Caki2 (cell line): ENCODE measurements at places on chromosomes 1 and 21. TPM values are rescaled to one million over a fixed set of nuclear protein-coding genes. Genes with fewer than 3 reads are reported as not detected.
A peak's percentile ranks its signal among the peaks of the same experiment; 100 is the strongest.

- no peak for DNase-seq
Observed at GRCh38 chr1:78650114-78650660, 556 bp downstream of the IFI44 start.

The EPHA2 gene
- total RNA-seq = 64.0 and 81.3 TPM in 2 replicates

- DNase-seq = no peak
Observed at GRCh38 chr1:226604560-226605317, 56.2 kb downstream of the STUM start.

The MNDA gene
- total RNA-seq = not detected in 2 replicates

GRCh38 chr1:96360036-96360795 is 361.4 kb upstream of the PTBP2 start:
- no peak for DNase-seq

- no peak for DNase-seq
Observed at GRCh38 chr1:18948048-18948912, 8.2 kb downstream of the IFFO2 start.

GRCh38 chr1:7046314-7046713 is 261.1 kb downstream of the CAMTA1 start:
- DNase-seq = peak; percentile 24

GRCh38 chr1:80218112-80218511 is 1211.6 kb upstream of the ADGRL4 start:
- peak; percentile 50 for DNase-seq

GRCh38 chr1:224201383-224201782 is 18.3 kb downstream of the DEGS1 start:
- DNase-seq = no peak

GRCh38 chr1:178518894-178519293 is 6.0 kb downstream of the TEX35 start:
- no peak for DNase-seq

The LRRIQ3 gene
- 0.32 and 0.68 TPM in 2 replicates for total RNA-seq

DNA sequence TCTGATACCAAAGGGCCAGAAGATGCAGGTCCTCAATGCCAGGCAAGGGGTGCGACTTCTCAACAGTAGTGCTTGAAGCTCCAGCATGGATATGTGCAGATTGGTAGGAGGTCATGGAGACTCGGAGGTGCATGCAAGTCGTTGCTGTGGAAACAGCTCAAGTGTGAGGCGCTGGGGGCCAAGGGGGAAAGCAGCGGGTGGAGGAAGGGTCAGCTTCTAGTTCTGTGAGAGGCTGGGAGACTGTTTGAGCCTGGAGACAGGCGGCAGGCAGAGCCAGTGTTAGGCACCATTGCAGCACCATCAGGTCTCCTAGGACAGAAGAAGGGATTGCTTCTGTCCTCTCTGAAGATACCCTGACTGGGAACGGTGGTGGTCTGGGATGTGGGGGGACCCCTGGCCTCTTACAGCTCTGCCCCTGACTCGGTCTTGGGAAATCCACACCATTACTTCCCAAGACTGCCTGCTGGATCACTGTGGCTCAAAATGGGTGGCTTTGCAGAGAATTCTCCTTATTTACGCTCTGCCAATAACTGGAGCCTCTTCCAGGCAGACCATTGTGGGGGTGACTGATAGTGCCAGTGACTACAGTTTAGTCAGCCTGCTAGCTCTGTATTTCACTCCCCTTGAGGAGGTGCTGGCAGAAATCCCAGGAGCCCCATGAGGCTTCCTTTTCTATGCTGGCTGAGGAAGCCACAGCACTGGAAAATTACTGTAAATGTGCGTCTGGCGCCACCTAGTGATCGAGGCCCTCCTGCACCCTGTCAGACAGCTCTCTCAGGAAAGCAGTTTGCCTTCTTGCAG is 46.3 kb upstream of the VANGL1 start:
- peak; percentile 67 for DNase-seq

The ETV3L gene
- total RNA-seq = not detected in 2 replicates

DNA sequence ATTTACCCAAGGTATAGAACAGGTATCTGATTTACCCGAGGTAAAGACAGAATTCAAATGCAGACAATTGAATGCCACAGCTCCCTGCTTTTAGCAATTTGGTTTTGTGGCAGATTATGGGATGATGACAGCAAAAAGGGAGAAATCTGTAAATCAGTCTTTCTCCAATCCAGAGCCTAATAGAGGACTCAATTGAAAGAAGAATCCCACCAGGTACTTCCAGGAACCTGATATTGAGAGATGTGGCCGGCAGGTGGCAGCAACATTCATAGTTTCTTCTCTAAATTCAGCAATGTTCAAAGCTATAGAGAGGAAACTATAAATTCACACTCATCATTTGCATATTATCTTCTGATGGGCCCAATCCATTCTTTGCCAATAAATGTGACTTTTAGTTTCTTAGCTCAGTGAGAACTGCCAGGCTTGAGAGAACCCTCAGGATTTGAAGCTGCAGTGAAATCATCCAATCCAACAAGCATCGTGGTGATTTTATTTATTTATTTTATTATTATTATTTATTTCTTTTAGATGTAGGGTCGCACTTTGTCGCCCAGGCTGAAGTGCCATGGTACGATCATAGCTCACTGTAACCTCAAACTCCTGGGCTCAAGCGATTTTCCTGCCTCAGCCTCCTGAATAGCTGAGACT is 9.8 kb upstream of the PHACTR4 start:
- peak; percentile 51 for DNase-seq

DNA sequence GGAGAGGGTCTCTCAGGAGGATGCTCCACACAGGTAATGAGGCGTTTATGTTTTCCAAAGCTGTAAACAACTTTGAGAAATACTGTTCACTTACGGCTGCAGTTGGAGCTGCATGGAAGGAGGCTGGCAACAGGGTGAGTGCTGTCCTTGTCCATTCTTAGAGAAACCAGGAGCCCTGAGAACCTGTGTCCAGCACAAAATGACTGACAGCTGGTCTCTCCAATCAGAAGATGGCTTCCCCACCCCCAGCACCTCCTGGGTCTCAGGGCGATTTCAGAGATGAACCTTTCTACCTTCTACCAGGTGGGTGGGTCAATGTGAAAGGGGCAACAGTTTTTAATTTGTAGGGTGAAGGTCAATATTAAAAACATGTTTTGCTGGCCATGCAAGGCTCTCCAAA is 353.6 kb downstream of the NPHP4 start:
- DNase-seq = no peak

- no peak for DNase-seq
Observed at GRCh38 chr1:34800214-34800613, 7.4 kb downstream of the GJA4 start.

The SH2D2A gene
- not detected in 2 replicates for total RNA-seq

The KRTAP13-2 gene
- not detected in 2 replicates for total RNA-seq

DNA sequence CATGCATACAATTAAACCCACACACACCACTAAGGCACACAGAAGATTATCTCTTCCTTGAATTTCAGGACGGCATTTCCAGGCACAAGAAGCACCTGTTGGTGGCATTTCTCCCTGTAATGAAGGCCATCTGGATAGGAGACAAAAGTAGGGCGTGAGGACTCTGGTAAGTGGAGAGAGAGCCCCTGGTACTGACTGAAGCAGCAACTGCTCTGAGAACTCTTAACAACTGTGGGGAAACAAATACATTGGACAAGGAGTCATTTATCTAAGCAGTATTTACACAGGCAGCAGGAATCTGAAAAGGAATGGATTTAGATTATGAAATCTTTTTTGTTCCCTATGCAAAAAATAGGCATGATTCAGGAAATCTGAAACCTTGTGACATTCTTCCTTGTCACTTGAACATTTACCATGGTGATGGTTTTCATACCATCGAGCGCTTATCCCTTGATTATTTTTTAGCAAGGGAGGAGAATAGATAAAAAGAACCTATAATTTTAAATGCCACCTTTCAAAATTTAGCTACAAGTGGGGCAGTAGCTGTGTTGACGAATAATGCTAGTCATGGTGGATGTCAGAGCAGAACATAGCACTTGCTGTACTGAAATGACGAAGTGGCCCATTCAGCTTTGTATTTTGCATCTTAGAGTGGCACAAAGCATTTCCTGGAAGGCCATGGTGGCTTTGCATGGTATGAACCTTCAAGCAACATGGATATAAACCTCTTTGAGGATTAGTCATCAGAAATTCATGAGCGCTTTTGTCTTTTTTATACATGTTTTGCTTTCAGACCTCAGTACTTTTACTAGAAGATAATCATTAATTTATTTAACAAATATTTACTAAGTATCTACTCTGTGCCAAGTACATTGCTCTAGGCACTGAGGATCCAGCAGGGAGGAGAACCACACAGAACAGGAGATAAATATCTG is 362.0 kb downstream of the ADGRL2 start:
- peak; percentile 66 for DNase-seq

The LEFTY1 gene
- total RNA-seq = not detected in 2 replicates

The SLC2A5 gene
- 0.03 TPM in 1 of 2 replicates, not detected in the other for total RNA-seq

- DNase-seq = no peak
Observed at GRCh38 chr1:150476754-150477153, 10.5 kb upstream of the TARS2 start.

DNA sequence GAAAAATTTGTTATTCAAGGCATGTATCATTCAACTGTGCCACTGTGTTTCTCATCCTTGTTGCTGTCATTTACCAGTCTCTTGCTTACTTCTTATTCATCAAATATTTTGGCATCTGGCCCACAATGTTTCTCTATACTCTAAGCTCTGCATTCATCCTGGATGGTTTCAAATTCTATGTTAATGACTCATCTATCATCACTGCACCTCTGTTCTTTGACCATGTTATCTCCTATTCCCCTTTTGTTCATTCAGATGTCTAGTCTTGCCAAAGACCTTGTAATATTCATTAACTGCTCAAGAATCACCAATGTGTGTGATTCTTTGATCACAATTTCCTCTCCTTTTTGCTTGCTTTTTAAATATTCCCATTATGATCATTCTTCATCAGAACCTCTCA is 54.6 kb upstream of the PRKACB start:
- DNase-seq = peak; percentile 30

The RNF223 gene
- not detected in 2 replicates for total RNA-seq

The FAM151A gene
- not detected in 2 replicates for total RNA-seq

DNA sequence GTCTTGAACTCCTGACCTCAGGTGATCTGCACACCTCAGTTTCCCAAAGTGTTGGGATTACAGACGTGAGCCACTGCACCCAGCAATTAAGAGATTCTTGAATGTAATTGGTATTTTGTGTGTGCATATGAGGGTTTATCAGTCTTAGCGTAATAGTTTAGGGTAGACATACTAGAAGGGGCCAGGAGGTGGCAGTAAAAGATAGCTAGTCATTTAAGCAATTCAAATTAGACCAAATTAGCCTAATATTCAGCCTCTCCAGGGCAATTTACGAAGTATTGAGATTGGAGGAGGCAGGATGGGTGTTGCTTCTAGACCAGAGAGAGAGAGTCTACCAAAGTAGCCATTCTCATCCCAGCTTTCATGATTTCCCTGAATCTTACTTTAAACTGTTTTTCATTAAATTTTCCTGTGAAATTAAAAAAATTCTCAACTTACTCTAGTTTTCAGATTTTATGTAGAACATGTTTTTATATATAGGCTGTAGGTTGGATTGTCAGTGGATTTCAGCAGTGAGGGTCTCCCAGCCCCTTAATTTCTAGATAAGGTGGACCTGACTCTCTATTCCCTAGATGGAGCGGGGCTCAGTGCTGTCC is 119.7 kb downstream of the HHAT start:
- DNase-seq = peak; percentile 53

DNA sequence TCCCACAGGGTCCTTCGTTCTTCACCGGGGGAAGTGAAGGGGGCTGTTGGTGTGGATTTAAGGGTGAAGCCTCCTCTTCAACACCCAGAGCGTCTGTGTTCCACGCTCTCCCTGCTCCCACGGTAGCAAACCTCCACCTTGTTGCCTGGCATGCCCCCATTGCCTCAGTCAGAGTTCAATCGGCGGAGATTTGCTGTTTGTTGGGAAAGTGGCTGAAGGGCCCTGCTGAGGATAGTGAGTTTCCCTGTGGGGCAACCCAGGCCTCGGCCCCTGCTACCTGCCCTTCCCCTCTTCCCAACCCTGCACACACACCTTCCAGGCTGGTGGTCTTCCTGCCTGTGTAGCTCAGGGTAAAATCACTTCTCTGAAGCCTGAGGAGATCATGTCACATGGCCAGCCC is 60.5 kb downstream of the TOR1AIP2 start:
- no peak for DNase-seq

The FMO4 gene
- 0.32 and 2.0 TPM in 2 replicates for total RNA-seq

DNA sequence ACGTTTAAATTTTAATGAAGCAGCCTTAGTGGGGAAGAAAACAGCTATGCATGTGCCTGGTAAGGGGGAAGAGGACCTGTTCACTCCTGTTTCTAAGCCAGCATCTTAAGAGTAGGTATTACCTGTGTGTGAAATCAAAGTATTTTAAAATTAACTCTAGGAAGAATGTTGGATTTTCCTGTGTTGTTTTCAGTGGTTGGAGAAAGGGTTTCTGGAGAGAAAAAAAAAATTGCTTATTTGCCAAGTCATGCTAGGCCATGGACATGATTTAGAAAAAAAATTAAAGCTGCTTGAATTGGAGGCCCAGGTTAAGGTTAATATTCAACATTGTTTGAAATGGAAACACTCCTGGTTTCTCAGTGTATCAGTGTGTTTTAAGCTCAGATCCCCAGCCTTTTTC is 42.9 kb upstream of the DNAJC6 start:
- peak; percentile 56 for DNase-seq

GRCh38 chr1:195664628-195665027 is 943.6 kb downstream of the KCNT2 start:
- DNase-seq = no peak

The MYCBP gene
- total RNA-seq = 13.9 and 27.5 TPM in 2 replicates

The PLEKHO1 gene
- total RNA-seq = 4.0 and 8.0 TPM in 2 replicates
